NCI-H1694 (cell line): ENCODE measurements at places on chromosomes 3 and 15.

- peak; percentile 94 for DNase-seq
Measured at GRCh38 chr3:116046350-116046749, 398.9 kb downstream of the LSAMP start.

DNA sequence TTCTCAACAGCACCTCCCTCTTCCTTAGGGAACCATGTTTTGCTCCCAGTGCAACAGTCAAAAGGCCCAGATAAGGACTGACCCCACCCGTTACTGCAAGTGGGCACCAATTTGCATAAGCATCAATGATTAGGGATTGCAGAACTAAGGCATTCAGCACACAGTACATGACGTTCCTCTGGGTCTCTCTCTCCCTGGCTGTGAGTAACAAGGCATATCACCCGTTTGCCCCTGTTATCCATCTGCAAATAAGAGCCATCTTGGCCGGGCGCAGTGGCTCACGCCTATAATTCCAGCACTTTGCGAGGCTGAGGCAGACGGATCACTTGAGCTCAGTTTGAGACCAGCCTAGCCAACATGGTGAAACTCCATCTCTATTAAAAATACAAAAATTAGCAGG lies 18.8 kb downstream of the MAGI1 start:
- DNase-seq, result no peak

- DNase-seq, result peak; percentile 81
Measured at GRCh38 chr3:56810577-56811545, 9.1 kb upstream of the ARHGEF3 start.

DNA sequence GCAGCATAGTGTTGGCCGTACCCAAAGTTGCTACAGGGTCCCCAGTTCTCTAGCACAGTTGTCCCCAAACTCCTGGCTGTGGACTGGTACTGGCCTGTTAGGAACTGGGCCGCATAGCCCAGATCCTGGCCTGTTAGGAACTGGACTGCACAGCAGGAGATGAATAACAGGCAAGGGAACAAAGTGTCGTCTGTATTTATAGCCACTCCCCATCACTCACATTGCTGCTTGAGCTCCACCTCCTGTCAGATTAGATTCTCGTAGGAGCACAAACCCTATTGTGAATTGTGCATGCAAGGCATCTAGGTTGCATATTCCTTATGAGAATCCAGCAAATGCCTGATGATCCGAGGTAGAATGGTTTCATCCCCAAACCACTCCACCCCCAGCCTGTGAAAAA lies 604.0 kb upstream of the LMCD1 start:
- no peak for DNase-seq

DNA sequence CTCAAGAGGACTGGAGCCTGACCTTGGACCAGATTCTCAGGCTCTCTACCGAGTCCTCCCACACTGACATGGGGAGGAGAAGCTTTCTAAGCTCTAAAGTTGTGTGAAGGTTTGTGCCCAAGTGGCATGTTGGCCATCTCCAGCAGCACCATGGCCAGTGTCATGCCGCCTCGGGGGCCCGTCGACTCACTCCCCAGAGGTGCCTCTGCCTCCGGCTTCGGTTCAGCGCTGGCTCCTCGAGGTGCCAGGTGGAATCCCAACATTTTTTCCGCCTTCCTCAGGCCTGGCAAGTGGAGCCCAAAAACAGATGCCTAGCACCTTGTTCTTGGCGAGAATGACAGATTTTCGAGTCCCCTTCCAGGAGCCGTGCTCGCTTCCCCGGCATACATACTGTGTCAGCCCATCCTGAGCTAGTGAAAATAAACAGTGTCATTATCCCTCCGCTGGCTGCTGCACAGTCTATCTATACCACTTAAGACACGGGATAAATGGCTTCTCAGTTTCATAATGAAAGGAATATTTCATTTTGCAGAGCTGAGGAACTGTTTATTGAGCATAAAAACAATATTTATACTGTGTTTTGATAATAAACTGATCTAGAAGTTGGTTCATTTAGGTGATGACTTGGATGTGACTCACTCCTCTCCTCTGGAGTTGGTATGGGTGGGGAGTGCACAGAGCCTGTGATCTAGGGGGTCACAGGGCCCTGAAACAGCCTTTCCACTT lies 328.5 kb upstream of the TLE3 start:
- DNase-seq, result no peak

GRCh38 chr3:170962411-170962810 lies 54.0 kb upstream of the EIF5A2 start:
- DNase-seq, result no peak

GRCh38 chr15:75178938-75179745 lies 22.5 kb upstream of the C15orf39 start:
- DNase-seq, result no peak

GRCh38 chr3:43286841-43287499 lies 630 bp downstream of the SNRK start:
- no peak for DNase-seq

GRCh38 chr3:164320962-164321361 lies 757.3 kb downstream of the SI start:
- no peak for DNase-seq

DNA sequence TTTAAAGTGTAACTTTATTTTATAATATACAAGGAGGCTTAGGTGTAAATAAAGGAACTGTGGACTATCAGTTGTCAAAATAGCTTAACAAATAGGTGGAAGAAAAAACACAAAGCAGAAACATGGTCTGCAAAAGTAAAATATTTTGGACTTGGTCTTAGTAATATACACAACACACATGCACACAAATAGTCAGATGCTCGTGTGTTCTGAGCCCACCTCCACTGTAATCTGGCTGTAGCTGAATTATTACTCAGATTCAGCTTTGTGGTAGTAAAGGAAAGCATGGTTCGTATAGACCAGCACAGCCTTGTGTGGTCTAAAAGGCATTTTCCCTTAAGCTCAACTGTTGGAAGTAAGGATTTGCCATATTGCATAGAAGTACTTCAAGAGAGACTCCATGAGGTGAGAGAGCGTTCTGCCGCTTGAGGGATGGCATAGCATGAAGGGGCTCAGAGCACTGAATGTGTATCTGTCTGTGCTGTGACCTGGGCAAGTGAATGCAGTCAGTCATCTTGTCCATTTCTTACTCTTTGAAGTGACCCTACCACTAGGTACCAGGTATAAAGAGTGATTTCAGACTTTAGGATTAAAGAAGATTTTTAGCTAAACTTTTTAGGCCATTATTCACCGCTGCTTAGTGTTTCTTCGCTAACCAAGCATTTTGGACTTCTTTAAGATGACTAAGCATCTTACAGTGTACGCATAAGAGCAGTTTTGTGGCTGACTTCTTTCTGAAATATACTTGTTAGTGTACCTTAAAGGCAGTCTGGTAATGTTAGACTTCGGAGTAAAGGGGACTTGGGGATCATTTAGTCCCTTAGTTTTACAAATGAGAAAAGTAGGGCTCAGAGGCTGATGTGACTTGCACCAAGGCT lies 15.2 kb downstream of the TPM1 start:
- DNase-seq, result no peak

DNA sequence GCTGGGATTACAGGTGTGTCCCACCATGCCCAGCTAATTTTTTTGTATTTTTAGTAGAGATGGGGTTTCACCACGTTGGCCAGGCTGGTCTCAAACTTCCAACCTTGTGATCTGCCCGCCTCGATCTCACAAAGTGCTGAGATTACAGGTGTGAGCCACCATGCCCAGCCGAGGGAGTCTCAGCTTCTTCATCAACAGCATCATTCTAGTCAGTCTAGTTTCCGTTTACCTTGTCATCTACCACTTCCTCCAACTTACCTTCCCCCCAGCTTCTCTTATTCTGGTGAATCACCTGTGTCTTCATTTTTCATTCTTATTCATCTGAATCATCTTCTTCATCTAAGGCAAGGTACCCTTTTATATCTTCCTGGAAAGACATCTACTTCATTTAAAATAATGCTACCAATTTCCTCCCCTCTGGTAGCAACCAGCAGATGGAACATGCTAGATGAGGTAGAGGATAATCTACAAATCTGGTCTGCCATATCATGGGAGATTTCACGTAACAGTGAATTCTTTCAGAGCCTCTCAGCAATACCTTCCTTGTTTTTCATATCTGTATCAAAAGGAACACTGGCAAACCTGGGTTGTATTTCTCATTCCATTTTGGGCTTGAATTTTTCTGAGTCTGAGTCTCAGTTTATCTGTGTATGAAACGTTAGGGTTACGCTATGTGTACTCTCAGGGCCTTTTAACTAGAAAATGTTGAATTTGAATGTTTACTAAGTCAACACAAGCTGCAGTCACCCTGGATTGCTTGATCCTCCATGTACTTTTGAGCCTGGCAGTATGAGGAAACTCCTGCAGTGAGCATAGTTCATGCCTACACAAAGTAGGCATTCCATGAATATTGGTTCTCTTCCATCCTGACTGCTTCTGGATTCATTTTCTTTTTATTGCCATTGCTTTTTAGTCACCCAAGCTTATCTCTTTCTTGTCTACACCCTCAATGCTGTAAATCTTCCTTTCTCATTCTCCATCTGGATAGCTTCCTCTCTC lies 16.8 kb downstream of the LPP start:
- no peak for DNase-seq

- DNase-seq, result no peak
Measured at GRCh38 chr15:96695426-96695825, 364.9 kb downstream of the NR2F2 start.

DNA sequence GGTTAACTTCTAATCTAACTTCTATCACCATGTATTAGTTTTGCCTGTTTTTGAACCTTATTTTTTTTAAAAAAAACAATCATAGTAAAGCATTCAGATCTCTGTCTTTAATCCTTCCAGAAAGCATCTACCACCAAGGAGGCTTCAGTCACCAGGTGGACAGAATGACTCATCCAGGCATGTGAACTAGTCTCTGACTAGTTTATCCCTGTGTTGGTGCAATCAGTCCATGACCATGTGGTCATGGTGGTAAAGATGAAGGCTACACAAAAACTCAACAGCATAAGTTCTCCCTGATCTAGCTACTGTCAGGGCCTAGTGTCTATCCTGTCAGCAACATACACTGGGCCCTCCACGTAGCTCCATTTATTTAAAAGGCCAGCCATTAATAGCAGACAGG lies 750.6 kb downstream of the AGBL1 start:
- no peak for DNase-seq

GRCh38 chr15:68268405-68268804 lies 9.1 kb upstream of the FEM1B start:
- peak; percentile 12 for DNase-seq

GRCh38 chr15:63083044-63083443 lies 38.6 kb upstream of the LACTB start:
- no peak for DNase-seq

DNA sequence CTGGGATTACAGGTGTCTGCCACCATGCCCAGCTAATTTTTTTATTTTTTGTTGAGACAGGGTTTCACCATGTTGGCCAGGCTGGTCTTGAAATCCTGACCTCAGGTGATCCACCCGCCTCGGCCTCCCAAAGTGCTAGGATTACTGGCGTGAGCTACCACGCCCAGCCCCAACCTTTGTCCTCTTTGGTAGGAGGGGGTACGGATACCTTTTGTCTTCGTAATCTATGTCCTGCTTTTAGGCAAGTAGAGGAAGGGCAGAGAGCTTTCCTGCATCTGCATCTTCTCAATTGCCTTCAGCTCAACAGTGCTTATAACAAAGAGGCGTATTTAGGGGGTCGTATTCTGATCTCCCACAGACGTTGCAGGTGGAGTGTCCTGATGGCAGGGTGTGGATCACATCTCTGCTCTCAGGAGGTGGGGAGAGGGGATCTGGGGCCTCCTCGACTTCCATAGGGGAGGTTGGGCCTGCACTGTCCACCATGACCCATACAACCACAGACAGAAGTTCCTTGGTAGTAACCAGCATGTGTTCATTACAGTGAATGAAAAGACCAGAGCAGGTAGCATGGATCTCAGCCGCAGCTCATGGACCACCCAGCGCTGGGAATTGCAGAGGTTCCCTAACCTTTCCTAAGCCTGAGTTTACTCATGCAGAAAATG lies 21.4 kb upstream of the KCTD6 start:
- DNase-seq, result no peak

- DNase-seq, result no peak
Measured at GRCh38 chr3:47163169-47164006, 525 bp downstream of the SETD2 start.

- DNase-seq, result no peak
Measured at GRCh38 chr3:182716114-182716688, 77.1 kb upstream of the ATP11B start.

- no peak for DNase-seq
Measured at GRCh38 chr3:54243056-54243931, 120.9 kb downstream of the CACNA2D3 start.

DNA sequence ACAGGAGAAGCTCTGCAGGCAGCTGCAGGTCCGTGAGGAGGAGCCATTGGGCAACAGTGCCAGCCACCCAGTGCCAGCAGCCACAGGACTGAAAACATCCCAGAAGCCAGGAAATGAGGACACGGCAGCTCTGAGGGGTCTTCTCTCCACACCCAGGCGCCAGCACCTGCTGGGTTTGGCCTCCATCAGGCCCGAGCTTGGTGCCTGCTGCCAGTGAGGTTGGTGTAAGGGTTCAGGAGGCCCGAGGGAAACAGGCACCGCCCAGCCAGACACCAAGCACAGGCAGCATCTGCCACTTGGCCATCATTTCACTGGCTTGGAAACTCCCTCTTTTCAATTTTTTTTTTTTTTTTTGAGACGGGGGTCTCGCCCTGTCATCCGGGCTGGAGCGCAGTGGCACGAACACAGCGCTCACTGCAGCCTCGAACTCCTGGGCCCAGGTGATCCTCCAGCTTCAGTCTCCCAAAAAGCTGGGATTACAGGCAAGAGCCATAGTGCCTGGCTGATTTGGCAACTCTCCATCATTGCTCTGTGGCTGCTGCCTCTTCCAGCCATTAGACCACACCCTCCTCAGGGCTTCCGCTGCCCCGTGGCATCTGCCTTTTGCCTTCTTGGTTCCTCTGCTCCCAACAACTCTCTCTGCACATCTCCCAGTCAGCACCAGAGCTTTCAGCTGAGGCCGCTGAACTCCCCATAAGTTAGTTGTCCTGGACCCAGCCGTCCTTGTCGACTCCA lies 1.5 kb upstream of the ITIH3 start:
- peak; percentile 52 for DNase-seq

DNA sequence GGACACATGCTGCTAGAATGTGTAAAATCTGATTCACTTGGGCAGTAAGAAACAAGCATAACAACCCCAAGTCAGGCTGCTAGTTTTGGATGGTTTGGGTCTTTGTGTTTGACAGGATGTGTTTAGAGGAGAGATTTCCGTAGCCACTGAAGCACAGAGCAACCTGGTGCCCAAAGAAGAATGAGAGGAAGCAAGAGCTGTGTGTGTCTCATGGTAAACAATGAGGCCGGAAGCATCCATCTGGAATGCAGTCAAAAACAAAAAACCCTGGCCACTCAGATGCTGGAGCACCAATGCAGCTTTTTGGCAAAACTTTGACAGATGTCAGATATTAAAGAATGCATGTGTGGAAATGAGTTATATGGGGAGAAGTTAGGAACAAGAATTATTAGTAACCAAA lies 39.4 kb upstream of the SNRK start:
- no peak for DNase-seq

GRCh38 chr3:145899241-145899640 lies 261.7 kb downstream of the PLOD2 start:
- no peak for DNase-seq

- no peak for DNase-seq
Measured at GRCh38 chr15:70437882-70438451, 325.4 kb downstream of the UACA start.

DNA sequence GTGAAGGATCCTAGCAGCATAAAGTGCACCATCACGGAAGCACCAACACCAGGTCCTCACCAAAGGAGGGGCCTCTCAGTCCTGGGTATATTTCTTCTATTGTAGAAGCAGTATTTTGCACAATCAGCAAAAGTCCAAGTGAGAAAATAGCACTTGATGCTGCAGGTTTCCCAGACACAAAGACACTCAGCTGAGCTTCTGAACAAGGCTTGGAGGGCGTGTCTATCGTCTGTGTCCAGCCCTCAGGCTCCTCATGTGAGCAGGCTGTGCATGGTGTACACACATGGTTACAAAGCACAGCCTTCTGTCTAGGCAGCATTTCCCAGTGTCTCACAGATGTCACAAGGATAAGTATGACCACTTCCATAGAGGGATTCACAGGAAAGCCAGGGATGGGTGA lies 98.3 kb upstream of the SPATA12 start:
- DNase-seq, result no peak
